ENCODE measurements at places on chromosomes 11 and 22. TPM values are rescaled to one million over a fixed set of nuclear protein-coding genes. Genes with fewer than 3 reads are reported as not detected.
A peak's percentile ranks its signal among the peaks of the same experiment; 100 is the strongest.

TYR gene
- total RNA-seq = not detected

SLC3A2 gene
- 39.7 TPM for total RNA-seq

SLC25A22 gene
- 2.6 TPM for total RNA-seq

SPDYC gene
- not detected for total RNA-seq

LRRC74B gene
- not detected for total RNA-seq

GRAP2 gene
- 3.5 TPM for total RNA-seq

FAM180B gene
- 0.22 TPM for total RNA-seq

SYT7 gene
- 28.2 TPM for total RNA-seq

VSIG10L2 gene
- total RNA-seq = 0.30 TPM

- no peak for DNase-seq
Measured at GRCh38 chr22:50289942-50290630, 17.4 kb downstream of the PLXNB2 start.

- peak; percentile 22 for DNase-seq
Measured at GRCh38 chr11:64585150-64585549, 5.9 kb upstream of the SLC22A12 start.

DNA sequence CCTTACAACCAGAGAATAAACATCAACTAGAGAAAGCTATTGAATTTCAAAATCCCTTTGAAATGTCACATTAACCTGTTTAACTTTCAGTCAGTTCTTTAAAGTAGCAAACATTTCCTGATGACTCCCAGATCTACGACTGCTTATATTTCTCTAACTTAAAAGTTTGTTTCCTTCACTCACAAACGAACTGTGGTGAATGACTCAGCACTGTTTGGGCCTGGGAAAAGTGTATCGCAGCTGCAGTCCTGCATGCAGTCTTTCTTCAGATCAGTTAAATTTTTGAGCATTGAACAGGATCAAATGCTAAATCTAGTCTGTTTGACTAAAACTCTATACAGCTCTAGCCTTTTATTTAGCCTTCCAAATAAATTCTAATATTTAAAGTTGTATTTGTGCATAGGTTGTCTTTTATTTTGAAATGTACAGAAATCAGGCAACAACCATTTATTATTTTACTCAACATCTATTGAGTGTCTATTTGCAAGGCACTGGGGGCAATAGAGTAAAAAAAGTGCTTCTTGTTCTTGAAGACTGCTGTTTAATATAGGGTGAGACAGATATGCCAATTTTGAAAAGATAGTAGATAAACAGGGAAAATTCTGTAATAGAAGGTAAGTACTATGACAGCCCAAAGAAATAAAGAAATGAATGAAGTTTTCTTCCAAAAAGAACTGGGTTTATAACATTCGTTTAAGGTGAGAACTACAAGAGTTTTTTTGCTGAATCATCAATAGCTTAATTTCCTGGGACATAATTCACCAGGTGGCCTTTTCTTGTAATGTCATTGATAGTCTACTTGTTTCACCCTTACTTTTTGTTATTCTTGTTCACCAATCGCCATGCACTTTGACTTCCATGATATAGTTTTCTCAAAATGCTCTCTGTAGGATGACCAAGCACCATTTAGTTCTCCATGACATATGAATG is 235.4 kb downstream of the METTL15 start:
- DNase-seq = no peak

DNA sequence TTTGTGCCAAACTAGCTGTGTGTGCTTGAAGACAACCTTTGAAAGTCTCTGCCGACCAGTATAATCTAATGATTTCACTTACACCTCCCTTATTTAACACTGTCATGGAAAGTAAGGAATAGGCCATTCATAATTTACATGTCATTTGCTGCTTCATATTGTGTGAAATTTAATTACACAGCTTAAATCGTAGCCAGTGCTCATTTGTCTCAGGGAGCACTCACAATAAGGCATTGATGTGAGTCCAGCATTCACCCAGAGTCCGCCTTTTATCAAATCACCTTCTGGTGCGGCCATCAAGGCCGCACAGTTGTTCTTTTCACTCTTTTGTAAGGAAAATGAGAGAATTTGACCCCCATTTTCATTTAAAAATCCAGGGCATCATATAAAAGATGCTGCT is 46.9 kb downstream of the PAX6 start:
- no peak for DNase-seq

DNA sequence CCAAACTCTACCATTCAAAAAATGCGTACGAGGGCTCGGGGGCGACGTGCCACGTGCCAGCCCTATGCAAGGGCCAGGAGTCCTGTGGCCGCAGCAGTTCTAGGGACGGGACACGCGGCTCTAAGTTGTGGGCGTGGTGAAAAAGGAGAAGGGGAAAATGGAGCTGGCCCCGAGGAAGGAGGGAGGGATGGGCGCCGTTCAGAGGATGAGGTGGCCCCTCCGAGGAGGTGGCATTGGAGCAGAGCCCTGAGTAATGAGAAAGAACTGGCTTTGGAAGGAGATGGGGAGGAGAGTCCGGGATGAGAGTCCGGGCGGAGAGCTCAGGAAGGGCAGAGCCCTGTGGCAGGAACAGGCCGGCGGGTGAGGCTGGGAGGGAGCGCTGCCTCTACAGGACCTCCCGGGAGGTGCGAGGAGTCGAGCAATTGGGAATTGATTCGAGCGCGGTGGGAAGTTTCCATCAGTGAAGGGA is 21.0 kb downstream of the OTUB1 start:
- DNase-seq = no peak

GRCh38 chr22:27851974-27852746 is 50.6 kb upstream of the MN1 start:
- no peak for DNase-seq

- no peak for DNase-seq
Measured at GRCh38 chr11:119572481-119573424, 149.8 kb upstream of the THY1 start.

DNA sequence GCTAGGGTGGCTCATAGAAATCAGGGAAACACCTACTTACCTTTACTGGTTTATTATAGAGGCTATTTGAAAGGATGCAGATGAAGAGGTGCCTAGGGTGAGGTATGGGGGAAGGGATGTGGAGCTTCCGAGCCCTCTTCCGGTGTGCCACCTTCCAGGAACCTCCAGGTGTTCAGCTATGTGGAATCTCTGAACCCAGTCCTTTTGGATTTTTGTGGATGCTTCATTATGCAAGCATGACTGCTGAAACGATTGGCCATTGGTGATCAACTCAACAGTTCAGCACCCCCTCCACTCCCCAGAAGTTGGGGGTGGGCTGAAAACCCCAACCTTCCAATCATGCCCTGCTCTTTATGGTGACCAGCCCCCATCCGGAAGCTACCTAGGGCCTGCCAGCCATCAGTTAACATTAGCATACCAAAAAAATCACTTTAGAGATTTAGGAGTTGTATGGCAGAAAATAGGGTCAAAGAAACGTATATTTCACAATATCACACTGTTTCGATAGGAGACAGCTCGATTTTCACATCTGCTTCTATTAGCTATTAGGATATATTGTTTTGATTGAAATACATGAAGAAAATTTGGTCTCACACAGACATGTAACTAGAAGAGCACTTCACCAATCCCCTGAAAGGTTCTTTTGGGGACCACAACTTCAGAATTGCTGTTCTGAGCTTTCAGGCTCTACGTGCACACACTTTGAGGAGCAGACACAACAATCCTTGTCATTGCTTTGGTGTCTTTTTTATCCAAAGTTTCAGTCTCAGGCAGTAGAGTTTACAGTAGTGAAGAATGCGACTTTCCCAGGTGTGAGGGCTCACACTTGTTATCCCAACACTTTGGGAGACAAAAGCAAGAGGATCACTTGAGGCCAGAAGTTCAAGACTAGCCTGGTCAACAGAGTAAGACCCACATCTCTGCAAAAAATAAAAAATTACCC is 3.3 kb upstream of the POLR2G start:
- DNase-seq = no peak

DNA sequence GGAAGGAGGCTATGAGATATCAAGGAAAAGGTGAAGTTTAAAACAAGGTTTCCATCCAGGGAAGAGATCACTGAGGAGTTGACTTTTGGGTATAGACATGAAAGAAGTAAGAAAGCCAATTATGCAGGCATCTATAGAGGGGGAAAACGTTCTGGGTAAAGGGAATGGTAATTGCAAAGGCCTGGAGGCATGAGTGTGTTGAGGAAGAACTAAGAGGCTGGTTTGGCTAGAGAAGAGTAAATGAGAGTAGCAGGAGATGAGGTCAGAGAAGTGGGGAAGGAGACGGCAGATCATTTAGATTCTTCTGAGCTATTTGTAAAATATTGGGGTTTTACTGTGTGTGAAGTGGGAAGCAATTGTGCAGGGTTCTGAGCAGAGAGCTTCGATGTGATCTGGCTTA is 7.6 kb downstream of the ENDOD1 start:
- no peak for DNase-seq

DNA sequence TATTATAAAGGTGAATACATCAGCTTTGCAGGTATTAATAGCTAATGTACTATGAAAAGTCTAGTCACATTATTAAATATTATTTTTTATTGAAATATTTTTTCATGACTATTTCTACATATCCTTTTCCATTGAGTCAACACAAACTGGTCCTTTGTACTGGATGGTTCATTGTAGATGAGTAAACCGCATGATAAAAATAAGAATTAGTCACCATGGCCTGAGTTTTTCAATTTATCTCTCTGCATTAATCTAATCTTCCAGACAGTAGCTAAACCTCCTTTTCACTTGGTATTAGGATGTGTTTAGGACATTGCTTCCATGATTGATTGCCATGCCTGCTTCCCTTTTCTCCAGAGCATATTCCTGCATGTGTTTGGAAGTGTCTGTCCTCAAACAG is 439.4 kb upstream of the ARHGAP42 start:
- no peak for DNase-seq

GRCh38 chr11:404551-405264 is 10.1 kb downstream of the SIGIRR start:
- DNase-seq = peak; percentile 32

DNA sequence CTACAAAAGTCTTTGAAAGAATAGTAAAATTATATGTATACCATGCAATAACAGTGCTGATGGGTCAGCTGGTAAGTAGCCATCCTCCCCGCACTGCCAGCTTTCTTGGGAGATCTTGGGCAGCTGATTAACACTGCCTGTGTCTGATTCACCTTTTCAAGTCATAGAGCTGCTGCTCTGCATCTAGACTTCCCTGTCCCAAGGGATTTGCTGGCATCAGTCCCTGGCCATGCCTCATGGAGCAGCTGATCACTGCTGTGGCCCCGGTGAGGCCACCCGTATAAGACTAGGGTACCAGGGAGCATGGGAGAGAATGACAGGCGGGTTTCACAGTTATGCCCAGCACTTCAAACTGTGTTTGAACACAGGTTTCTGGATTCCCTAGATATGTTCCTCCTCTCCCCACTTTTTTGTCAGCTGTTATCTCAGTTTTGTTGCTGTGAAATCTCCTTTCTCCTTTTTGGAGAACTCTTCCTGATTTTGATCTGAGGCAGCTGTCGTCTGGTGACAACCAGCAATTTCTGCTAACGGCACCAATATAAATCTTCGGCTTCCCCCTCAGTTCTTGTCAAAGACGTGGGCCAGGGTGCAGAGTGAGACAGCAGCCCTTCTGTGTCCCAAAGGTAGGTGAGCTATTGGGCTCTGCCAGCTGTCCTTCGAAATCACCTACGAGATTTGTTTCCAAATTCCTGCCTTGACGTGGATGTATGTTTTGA is 438.9 kb downstream of the NTM start:
- no peak for DNase-seq

Measured in Right ventricle myocardium inferior (tissue), 1 donor.